ENCODE measurements at places on chromosomes 16 and 17.

DNA sequence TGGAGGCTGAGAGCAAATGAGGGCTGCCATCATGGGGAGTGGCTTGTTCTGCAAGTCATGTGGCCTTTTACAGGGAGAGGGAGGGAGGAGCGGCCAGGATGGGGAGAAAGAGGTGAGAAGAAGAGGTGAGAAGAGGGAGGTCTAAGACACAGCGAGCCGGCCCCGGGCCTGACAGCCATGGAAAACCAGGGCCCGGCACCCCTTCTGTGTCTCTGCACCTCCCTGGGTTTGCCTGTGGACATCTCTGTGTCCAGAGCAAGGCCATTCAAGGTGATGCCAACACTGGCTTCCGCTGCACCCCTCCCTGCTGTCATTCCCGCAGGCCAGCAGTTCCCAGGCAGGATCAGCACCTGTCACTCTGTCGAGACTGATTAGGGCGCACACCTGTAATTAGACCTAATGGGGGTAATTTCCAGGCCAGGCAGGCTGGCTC, 75.6 kb downstream of the MGAT5B start:
- no peak for DNase-seq

DNA sequence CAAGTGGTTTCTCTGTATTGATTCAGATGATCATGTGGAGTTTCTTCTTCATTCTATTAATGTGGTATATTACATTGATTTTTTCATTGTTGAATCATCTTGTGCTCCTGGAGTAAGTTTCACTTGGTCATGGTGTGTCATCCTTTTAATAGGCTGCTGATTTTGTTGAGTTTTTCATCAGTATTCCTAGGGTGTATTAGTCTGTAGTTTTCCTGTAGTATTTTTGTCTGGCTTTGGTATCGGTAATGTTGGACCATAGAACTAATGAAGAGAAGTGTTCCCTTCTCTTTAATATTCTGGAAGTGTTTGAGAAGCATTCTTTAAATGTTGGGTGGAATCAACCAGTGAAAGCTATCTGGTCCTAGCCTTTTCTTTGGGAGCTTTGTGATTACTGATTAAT, 99.0 kb downstream of the OMG start:
- no peak for DNase-seq

GRCh38 chr17:18856570-18856915, 1.4 kb upstream of the PRPSAP2 start:
- DNase-seq = no peak

- no peak for DNase-seq
Measured at GRCh38 chr16:79164388-79164995, 436.0 kb downstream of the MAF start.

DNA sequence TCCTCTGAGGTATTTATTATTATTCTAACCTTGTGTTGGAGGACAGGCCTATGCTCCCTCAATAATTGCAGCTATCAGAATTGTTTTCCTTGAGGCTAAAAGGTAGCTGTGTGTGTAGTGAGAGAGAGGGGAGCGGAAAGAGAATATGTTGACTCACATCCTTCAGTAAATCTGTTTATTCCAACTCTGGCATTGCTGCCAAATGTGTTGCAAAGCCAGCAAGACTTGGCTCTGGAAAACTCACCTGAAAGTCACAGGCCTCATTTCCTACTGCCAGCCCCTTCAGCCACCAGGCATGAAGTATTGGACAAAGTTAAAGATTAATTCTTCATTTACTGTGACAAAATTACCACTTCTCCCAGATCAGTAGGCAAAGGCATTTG, 9.6 kb downstream of the CA10 start:
- DNase-seq = no peak
